Cerebellum (tissue), 4 donors: ENCODE measurements at places on chromosomes 5 and 9. TPM values are rescaled to one million over a fixed set of nuclear protein-coding genes. Genes with fewer than 3 reads are reported as not detected.

SLC23A1 gene
- total RNA-seq: not detected

KIF20A gene
- total RNA-seq: 12.8 TPM

IL9 gene
- not detected for total RNA-seq

EXOSC3 gene
- total RNA-seq: 81.1 TPM

AQP7 gene
- 0.54 TPM for total RNA-seq

DIPK1B gene
- total RNA-seq: 24.1 TPM

PCDHB14 gene
- total RNA-seq: 16.3 TPM

GADD45G gene
- 6.9 TPM for total RNA-seq

NR6A1 gene
- total RNA-seq: 2.9 TPM

ESM1 gene
- total RNA-seq: 0.27 TPM

ANKRD18B gene
- 3.4 TPM for total RNA-seq

MCTP1 gene
- total RNA-seq: 49.6 TPM

WWC1 gene
- total RNA-seq: 20.1 TPM

BTNL3 gene
- 0.09 TPM for total RNA-seq

IL3 gene
- total RNA-seq: not detected

LCP2 gene
- 3.6 TPM for total RNA-seq
